ENCODE measurements at places on chromosomes 7 and 10.

DNA sequence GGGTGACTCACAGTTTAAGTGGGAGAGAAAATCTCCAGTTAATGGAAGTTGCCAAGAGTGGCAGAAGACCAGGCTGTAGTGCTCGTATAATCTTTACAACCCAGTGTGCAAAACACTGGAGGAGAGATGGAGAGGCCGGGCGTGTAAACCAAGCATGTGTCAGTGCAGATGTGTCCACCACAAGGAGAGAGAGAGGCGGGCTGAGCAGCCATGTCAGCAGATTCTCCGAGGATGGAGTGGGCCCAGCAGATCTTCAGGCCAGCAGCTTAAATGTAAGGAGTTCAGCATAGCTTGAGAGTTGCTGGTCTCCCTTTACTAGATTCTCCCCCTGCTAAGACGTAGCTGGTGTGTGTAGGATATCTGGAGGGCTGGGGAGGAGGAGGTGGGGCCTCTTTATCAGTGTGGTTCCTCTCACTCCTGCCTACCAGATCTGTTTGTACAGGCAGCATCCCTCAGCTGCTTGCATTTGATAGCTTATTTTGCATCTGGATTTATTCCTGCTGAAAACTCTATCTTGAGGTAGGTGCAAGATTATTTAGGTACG, 13.7 kb downstream of the BPGM start:
- no peak for DNase-seq

GRCh38 chr7:99314504-99314903, 11.2 kb upstream of the ARPC1A start:
- DNase-seq: peak; percentile 55

- DNase-seq: no peak
Observed at GRCh38 chr10:119443970-119444660, 98.4 kb downstream of the RGS10 start.

DNA sequence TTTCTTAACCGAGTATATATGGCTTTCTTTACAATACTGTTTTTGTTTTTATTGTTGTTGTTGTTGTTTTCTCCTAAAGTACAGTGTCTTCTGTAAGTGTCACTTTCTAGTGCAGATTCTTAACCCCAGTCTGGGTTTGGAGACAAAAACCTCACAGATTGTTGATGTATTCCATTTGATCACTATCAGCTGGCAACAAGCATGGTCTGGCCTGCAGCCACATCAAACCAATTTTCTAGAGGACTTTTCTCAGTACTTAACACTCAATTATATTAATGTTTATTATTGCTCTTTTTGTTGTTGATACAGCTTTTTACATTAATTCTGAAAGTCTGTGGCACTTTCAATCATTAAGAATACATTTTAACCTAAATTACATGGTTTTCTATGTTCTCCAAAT, 17.1 kb downstream of the LRRN3 start:
- no peak for DNase-seq

- no peak for DNase-seq
Observed at GRCh38 chr7:46549347-46549746, 628.3 kb upstream of the IGFBP3 start.

DNA sequence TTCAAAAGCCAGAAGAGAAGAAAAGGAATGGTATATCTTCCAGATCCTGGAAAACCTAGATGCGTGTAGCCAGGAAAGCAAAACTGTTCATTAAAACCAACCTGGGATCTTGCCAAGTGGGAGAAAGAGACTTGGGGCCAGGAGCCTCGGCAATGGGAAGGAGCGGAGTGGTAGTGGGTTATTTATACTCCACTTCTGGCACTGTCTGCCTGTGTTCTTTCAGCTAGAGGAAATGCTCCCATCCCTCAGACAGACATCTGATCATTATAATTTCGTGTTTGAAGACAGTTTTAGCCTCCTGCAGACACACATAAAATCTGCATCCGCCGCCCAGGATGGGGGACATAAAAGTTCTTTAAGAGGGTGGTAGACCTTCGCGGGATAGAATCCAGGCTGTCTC, 421.6 kb downstream of the RPS24 start:
- no peak for DNase-seq

GRCh38 chr7:7851381-7851780, 117.2 kb upstream of the GLCCI1 start:
- DNase-seq: no peak

DNA sequence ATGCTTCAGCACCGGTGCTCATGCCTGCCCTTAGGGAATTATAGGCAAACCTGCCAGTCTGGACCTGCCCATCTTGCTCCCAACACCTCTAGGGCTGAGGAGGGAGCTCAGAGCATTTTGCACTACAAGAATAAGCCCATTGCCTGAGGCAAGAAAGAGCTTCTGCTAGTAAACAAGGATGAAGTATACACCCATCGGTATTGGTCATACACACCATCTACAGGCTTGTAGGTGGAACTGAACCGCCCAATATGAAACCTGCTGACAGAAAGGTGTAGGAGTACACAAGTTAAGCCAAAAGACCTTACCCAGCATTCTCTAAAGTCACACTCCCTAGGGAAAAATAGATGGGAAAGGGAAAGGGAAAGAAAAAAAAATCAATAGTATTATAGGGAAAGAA, 957.0 kb upstream of the LRRTM3 start:
- DNase-seq: no peak

DNA sequence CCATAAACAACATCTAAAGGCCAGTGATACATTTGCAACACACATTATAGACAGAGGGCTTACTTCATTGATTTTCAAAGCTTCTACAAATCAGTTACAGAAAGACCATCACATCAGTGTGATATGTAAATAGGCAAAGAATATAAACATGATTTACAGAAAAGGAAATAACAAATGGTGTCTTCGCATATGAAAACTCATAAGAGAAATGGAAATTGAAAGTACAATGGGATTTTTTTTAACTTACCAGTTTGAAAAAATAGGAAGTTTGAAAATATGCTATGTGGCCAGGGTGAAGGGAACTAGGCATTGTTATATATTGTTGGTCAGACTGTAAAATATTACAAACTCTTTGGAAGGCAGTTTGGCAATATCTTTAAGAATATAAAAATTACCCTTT, 27.3 kb downstream of the SEC23IP start:
- DNase-seq: no peak

GRCh38 chr7:129084801-129085551, 30.1 kb upstream of the TNPO3 start:
- DNase-seq: no peak

DNA sequence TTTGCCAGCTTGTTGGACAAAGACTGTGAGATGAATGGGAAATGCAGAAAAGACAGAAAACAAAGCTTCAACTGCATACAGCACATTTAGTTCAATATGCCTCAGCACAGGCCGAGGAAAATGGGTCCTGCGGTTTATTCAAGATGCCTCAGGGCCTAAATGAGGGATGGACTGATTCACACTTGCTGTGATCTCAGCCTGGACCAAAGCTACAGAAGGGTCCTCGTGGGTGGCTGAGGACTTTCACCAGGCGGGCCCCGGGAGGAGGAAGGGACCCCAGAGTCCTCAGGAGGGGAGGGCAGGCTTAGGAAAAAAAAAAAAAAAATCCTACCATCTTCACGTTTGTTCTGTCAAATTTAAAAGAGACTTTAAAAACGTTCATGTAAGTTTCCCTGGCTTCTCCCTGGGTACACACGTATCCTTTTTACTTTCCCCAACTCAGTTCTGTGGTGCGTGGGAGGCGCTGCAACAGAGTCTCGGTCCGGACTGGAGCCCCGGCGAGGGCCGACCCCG, 624 bp upstream of the ZNF783 start:
- DNase-seq: no peak

- no peak for DNase-seq
Observed at GRCh38 chr7:94056796-94057207, 52.6 kb upstream of the BET1 start.

DNA sequence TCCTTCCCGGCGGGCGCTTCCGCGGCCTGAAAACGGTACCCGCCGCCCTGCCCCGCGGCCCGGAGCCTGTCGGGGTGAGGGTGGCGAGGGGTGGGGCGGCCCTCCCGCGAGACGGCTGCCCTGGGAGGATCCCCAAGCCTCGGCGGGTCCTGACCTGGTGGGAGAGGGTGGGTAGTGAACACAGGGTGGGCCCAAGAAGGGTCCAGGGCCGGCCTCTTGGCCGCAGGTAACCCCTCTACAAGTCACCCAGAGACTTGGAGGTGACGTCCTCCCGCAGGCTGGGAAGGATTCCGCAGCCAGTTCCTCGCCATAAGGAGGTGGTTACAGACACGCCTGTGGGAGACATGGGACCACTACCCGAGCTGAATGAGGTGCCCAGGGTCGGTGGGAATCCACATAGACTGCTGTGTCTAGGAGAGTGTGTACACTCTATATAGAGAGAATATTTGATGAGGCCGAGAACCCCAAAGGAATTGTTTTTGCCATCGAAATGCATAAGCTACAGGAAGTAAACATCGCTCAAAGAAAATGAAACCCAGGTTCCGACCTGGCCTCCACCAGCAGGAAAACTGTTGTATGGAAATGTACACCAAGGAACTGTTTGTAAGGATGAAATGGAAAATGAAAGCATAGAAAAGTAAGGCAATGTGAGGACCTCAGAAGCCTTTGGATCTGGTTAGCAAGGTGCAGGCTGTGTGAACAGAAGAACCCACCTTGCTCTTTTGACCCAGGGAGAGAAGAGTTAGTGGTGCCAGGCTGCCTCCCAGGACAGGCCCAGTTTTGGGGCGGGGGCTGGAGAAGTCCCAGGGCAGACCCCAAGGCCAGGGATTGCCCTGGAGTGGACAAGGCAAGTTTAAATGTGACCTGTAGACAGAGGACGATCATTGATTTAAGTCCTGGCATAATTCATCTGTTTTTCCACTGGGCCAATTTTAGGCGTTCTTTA, 659 bp downstream of the OPTN start:
- DNase-seq: peak; percentile 39

- DNase-seq: peak; percentile 69
Observed at GRCh38 chr10:28668363-28669226, 8.7 kb upstream of the BAMBI start.

- no peak for DNase-seq
Observed at GRCh38 chr10:70376436-70377378, 5.7 kb downstream of the LRRC20 start.

DNA sequence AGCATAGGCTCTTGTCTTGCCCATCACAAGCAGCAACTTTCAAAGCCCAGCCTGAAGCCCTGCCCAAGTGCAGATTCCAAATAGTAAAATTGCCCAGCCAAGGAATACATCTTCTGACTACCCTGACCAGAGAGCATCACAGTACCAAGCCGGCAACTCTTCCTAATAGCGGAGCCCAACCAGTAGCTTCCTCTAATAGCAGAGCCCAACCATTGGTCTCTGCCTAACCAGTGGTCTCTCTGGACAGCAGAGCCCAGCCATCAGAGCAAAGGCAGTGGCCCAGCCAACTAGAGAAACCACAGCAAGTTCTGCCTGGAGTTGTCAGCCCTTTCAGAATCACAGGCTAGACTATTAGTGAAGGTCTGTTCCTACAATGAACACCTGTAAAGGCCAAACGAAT, 285.6 kb downstream of the HGF start:
- DNase-seq: no peak

DNA sequence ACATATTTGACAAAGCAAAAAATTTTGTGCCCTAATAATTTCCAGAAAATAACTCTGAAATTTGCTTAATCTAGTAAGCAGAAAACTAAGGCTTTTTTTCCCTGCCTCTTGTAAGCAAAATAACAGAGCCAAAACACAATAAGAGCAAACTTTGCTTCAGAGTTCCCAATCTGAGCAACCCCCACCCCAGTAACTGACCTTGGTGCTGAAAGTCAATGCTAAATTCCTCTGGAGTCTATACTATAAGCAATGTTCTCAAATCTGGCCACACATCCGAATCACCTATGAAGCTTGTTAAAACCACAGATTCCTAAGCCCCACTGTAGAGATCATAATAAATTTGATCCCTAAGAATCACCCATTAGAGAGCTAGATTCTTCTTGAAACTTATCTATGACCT, 150.5 kb downstream of the ELAPOR2 start:
- DNase-seq: no peak

GRCh38 chr7:66682350-66683093, 53.8 kb downstream of the KCTD7 start:
- peak; percentile 16 for DNase-seq

DNA sequence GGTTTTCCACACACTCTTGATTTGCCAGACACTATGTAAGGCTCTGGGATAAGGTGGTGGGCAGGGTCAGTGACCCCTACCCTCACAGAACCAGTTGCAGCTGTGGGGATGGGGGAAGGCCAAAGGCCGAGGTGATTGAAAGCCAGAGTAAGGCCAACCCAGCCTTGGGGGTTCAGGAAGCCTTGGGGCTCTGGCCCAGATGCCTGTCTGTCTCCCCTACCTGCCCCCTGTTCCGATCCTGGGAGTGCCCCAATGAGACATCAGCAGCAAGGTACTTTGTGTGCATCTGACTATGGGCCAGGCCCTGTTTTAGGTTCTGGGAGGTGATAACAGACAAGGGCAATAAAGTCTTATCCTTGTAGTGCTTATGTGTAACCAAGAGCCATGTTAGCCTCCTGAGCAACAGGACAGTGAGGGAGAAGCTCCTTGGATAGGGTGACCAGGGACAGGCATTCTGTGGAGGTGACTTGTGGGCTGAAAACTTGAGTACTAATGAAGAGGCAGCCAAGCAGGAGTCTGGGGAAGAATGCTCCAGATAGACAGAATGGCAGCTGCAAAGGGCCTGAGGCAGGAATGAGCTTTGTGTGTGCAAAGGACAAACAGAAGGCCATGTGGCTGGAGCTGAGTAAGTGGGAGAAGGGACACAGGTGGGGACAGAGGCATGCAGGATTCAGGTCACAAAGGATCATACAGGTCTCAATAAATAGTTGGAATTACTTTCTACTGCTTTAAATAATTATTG, 35.4 kb downstream of the TSPAN14 start:
- no peak for DNase-seq

GRCh38 chr7:67916571-67917436, 920.2 kb downstream of the TYW1 start:
- DNase-seq: no peak

- DNase-seq: no peak
Observed at GRCh38 chr10:96056787-96057186, 13.4 kb downstream of the CCNJ start.
